ENCODE measurements at places on chromosomes 1 and 21.

DNA sequence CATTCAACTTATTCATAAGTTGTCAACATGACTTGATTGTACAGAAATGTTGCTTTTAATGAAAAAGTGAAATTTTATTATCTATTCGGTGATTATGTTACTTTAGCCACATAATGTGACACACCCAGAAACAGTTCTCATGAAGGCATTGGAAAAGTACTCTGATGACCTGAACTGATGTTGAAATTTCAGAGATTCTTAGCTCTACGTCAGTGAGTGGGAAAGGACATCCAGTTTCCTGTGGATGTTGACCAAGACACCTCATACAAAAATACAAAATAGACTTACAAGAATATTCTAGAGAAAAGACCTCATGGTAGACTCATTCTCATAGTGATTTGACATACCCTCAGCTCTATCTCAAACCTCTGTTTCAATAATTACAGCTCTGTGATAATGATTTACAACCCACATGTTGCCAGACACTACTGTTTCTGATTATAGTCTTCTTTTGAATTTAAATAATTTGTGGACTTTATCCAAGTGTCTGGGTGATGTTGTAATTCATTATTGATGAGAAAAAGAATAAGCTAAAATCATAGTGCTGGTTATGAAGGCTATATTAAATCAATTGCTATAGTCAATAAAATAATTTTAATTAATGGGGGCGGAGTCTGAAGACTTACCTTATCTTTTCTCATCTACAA is 37.3 kb downstream of the KCNK2 start:
- DNase-seq = no peak

- no peak for DNase-seq
Observed at GRCh38 chr1:26158908-26159742, at the start of gene FAM110D. Gene FAM110D, plus strand, starts transcription at chr1:26159079. Its CDS starts 2,213 bp downstream, at chr1:26161292.

DNA sequence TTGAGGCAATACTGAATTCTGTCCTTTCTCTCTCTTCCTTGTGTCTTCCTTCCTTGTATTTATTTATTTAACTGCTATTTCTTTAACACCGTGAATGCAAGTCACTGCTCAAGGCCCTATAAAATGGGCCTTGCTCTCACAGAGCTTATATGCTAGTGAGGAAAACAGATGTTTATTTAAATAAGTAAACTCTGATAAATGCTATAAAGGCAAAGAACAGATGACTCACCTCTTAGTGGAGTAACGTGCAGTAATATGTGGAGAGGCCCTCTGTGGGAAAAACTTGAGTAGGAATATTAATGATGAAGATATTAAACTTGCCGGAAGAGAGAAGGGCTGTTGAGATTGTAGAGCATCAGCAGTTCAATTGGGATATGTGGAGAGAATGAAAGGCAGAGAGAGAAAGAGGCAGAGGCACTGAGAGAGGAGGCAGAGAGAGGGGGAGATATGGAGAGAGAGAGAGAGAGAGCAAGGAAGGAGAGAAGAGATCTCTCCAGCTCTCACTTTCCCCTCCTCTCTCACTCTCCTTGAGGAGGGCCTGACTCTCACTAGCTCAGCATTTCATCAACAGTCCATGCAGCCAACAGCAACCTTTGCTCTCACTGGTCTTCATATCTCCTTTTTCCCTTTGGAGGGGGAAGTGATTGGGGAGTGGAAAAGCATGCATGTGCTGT is 322.2 kb downstream of the LMX1A start:
- DNase-seq = no peak

- DNase-seq = no peak
Observed at GRCh38 chr1:20724364-20725188, 6.8 kb upstream of the KIF17 start.

GRCh38 chr1:192527111-192527795 is 48.3 kb upstream of the RGS1 start:
- no peak for DNase-seq

DNA sequence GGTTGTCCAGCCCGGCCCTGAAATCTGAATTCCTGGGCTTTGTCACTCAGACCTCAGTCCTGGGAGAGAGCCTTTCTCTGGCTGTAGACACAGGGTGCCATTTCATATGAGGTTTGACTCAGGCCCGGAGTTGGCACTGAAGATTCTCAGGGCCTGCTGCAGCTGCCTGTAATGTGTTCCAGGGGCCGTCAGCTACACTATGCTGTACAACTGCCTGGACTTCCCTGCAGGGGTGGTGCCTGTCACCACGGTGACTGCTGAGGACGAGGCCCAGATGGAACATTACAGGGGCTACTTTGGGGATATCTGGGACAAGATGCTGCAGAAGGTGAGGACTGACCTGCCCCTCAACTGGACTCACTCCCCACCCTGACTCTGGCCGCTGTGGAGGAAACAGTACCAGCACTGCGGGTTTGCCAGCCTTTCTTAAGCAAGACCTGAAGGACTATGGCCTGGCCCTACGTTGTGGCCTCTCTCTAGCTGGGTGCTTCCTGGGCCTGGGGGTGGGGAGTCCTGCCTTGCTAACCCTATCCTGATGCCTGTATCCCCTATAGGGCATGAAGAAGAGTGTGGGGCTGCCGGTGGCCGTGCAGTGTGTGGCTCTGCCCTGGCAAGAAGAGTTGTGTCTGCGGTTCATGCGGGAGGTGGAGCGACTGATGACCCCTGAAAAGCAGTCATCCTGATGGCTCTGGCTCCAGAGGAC is 18.9 kb downstream of the FAAH start:
- no peak for DNase-seq

GRCh38 chr21:45976701-45977311 is 4.8 kb upstream of the COL6A1 start:
- DNase-seq = no peak

GRCh38 chr1:234851450-234852438 is 241.8 kb upstream of the IRF2BP2 start:
- DNase-seq = no peak

GRCh38 chr1:83095570-83095969 is 903.4 kb downstream of the TTLL7 start:
- DNase-seq = no peak

- DNase-seq = no peak
Observed at GRCh38 chr1:4595341-4596225, 58.8 kb upstream of the AJAP1 start.

DNA sequence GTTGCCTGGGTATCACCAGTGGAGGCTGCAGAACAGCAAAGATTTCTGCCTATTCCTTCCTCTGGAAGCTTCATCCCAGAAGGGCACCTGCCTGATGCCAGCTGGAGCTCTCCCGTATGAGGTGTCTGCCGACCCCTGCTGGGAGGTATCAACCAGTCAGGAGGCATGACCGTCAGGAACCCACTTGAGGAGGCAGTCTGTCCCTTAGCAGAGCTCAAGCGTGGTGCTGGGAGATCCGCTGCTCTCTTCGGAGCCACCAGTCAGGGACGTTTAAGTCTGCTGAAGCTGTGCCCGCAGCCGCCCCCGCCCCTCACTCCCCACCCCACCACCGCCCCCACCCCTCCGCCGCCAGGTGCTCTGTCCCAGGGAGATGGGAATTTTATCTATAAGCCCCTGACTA is 23.1 kb upstream of the HFM1 start:
- no peak for DNase-seq

DNA sequence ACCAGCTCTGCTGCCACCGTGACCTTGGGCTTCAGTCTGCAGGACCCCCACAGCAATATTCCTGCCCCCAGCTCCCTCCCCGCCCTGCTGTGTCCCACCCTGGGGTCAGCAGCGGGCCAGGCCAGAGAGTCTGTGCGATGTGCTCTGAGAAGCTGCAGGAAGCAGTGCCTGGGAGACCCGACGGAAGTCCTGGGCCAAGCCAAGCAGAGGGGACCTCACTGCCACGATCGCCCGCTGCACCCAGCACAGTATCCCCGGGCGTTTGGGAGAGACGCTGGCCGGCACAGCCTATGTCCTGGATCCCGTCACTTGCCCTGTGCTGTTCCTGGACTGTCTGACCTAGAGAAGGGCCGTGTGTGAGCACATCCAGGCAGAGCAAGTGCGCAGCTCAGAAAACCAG is 106.6 kb upstream of the TTC34 start:
- DNase-seq = no peak

DNA sequence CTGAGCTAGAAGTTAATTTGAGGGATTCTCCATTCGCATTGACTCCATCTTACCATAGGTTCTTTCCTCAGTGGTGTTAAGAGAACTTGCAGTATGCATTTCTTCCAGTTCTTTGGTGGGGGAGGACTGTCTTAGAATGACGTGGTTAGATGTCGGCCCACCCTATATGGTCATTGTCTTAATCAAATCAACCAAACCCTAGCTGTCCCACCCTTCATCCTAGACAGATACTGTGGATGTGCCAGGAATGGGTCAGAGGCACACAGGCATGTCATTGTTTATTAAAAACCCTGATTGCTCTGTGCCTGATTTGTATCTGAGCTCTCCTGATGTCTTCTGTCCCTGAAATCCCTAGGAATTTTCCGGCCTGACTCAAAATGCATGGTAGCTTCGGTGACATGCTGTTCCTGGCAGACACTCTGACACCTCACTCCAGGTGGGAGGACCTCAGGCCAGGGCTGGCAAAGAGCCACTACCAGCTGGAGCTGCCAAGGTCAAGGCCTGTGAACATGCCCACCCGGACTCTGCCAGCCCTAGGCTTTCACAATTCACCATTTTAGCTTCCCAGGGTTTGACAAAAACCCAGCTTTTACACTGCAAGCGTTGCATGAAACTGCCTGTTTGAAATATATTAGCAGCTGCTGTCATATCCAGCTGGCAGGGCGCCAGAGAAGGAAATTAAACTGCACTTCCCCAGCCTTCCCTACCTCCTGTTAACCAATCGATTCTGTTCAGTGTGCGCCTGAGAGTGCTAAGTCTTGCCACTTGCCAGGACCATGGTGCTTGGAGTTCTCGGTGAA is 134.0 kb downstream of the FAM78B start:
- no peak for DNase-seq

DNA sequence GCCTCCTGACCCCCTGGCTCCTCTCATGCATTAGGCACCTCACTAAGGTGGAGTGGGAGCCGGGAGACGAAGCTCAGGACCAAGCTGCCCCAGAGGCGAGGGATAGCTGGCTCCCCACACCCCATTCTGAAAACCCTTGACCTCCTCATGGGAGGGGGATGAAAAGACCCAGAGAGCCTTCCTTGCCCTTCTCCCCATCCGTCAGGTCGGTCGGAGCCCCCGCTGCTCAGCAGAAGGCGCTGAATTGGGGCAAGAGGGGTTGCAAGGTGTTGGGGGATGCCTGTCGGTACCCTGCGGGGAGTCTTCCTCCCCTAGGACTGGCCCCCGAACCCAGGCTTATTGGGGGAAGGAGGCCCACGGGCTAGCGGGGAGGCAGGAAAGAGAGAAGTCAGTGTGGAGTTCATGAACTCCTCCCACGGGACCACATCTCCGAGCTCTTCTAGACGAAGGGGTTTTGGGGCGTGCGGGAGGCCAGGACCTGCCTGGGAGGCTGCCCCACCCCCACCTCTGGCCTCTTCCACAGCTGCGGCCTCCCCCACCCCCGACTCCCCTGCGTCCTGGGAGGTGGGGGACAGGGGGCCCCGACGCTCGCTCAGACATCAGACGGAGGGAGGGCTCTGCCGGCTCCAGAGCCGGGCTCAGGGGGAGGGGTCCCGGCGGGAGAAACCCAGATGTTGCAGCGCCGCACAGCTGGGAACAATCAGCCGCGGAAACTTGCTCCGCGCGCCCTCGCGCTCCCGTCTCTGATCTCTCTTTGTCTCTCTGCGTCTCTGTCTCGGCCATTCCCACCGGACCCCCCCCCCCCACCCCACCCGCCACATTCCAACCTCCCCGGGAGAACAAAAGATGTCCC is 719 bp downstream of the MFAP2 start:
- no peak for DNase-seq

Measured in left renal cortex interstitium (tissue), 4 donors.